ENCODE measurements at places on chromosomes 7 and 10.

DNA sequence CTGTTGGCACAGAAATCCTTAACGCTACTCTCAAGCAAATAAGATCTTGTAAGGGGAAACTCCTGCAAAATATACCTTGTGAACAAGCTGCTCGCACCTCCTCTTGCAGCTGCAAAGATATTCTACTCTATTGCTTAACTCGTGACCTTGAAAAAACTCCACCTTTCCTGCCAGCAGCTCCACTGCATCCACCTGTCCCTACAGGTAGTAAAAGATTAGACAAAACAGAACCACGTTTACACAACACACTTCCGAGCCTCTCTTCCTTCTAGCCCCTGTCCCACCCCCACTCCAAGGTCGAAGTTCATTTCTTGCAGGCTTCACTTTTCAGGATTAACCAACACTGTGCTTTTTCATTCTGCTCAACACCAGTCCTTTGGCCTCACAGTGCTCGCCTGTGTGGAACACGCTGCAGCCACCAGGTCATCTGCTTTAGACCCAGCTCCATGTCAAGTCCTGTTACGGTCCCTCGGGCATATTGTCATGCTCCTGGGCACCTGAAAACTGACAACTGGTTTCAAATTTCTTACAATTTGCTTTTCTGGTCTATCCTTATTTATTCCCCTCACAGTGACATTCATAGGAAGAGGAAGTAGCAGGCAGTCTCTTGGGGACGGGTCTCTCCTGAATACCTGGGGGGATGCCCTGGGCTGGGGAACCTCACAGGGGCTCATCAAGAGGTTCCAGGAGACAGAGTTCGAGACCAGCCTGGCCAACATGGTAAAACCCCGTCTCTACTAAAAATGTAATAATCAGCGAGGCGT, 165.8 kb upstream of the KLF14 start:
- no peak for DNase-seq

DNA sequence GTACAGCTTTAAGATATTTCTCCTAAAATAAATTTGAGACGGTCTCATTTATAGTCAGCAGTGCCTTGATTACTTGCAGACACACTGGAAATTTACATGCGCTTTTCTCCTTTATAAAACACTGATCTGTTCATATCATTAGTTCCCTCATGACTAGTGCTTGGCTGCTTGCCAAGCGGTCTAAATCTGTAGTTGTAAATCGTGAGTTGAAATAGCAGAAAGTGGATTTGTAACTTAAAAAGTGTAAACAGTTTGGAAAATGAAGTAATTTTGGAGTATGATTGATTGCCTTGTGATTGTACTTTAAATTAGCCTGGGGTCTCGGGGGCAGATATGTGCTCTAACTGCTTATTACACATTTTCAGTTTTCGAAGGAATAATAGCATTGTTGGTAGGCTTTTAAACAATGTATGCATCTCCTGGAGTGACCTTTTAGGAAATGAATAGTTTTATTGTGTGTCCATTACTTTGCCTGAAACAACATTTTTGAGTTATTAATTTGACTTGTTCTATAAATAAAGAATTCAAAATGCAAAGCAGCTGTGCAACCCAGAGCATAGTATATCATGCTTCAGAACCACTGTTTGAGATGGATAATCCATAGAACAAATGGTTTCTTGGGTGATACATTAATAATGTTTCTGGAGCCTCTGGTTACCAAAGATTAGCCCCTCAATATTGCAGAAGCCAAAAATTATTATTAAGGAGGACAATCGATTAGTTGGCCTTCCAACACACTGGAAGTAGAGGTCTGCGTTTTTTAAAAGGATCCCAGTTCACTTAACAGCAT, 73.3 kb downstream of the ARID5B start:
- peak; percentile 26 for DNase-seq

DNA sequence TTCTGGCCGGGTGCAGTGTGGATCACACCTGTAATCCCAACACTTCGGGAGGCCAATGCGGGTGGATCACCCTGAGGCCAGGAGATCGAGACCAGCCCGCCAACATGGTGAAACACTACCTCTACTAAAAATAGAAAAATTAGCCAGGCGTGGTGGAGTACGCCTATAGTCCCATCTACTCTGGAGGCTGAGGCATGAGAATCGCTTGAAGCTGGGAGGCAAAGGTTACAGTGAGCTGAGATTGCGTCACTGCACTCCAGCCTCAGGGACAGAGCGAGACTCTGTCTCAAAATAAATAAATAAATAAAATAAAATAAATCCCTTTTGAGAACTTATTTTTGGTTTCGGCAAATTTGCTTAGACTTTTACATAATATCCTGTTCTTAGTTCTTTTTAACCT, 31.3 kb upstream of the ATP6V0A4 start:
- no peak for DNase-seq

GRCh38 chr10:125158275-125158600, 2.1 kb downstream of the CTBP2 start:
- DNase-seq = no peak

GRCh38 chr7:151232917-151233701, 826 bp downstream of the CHPF2 start:
- DNase-seq = peak; percentile 79

- peak; percentile 71 for DNase-seq
Measured at GRCh38 chr10:24882047-24882698, 70.2 kb downstream of the PRTFDC1 start.

DNA sequence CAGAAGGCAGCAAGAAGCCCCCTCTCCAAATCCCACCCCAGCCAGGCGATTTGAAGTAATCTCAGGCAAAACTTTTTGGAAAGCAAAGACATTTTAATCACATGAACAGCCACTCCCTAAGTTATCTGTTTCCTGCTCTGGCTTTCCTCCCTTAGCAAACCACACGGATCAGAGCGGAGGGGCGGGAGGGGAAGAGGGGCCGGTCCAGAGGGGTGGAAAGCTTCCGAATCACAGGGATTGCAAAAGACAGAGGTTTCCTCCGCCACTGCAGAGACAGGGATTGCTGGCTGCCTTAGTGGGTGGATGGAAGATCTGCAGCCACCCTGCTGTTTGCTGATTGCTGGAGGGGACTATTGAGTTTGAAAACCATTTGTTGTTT, 41.2 kb downstream of the ZCCHC24 start:
- no peak for DNase-seq

GRCh38 chr7:11130601-11131000, 156.9 kb downstream of the PHF14 start:
- DNase-seq = no peak

DNA sequence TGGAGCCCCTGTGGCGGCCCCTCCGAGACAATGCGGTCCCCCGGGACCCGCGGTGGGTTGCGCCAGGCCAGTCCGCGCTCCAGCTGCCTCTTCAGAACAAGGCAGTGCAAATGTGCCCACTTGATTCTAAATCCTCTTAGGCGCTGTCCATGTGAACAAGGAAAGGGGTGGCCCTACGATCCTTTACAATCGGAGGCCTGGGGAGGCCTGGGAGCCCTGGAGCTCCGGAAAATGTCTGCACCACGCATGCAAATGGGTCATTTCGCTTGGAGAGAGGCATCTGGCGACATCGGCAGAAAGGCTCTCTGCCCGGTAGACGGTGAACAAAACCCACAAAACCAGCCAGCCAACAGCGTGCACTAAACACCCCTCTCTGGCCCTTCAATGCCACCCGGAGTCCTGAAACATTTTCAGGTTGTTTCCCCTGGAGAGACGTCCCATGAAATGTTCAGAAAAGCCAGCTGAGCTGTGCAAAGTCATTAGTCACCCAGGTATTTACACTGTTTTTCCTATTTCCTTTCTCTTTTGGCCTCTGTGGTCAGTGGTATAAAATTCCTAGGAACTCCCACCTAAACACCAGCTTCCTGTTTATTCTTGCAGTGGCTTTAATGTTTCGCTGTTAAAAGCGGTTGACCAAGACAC, 102.8 kb upstream of the ZNF438 start:
- peak; percentile 43 for DNase-seq

DNA sequence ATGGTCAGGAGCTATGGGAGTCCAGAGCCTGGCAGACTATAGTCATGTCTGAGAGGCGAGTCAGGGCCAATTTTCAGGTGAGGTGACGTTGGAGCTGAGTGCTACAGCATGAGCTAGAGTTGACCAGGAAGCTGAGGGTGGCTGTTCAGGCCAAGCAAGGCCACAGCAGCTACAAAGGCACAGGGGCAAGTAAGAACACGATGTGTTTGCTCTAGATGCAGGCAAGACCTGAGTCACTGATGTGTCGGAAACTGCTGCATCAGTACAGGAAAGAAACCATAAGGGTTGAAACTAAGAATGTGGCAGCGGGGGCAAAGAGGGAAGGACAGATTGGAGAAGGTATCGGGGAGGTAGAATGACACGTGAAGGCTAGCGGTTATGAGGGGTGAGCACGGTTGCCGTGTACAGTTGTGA, 11.8 kb upstream of the RRP12 start:
- DNase-seq = peak; percentile 91

GRCh38 chr7:2911466-2911865, 67.4 kb upstream of the GNA12 start:
- DNase-seq = no peak

DNA sequence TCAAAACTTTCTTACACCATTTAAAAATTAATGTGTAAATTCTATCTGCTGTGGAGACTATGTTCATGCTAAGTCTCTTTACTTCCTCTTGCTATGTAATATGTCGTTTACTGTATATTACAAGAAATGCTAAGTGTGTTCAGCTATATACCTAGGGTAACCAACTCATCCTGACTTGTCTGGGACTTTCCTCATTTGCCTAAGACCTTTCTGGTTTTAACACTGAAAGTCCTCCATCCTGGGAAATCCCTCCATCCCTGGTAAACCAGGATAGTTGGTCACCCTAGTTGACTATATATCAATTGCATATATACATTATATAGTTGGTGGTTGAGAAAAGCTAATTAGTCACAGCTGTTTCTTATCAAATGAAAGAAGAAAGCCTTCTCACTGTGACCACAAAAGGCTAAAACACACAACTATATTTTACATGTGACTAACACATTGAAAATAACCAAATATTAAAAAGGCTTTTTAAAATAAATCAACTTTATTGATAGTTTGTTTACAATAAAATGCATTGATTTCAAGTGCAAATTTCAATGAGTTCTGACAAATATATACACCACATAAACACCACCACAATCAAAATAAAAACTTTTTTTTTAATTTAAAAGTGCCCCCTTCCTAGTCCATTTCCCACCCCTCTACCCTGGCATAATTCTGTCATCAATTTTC, 167.7 kb upstream of the INHBA start:
- peak; percentile 15 for DNase-seq

DNA sequence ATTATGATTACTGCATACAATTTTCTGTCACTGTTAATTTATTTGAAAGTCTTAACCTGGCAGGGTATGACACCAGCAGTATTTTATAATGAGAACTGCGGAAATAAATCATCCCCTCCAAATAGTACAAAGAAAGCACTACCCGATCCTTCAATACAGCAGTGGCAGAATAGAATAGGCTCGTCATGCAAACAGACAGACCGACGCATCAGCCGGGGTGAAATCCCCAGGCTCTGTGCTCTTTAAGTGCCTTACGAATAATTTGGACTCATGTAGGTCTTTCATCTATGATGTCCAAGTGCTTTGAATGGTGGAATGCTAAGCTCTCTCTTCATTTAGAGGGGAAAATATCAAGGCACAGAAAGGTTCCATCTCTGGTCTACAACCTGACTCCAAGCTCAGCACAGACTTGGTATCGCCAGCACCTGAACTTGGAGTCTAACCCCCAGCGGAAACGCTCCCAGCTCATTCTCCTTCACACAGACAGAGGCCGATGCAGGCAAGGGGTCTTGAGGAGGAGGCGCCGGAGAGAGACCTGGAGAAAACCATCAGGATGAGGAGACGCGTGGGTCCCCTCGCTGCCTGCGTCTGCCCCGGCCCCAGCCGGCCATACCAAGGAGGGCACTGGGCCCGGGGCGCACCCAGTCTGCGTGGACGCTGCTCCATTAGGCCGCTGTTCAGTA, 568.1 kb upstream of the MKI67 start:
- DNase-seq = no peak

DNA sequence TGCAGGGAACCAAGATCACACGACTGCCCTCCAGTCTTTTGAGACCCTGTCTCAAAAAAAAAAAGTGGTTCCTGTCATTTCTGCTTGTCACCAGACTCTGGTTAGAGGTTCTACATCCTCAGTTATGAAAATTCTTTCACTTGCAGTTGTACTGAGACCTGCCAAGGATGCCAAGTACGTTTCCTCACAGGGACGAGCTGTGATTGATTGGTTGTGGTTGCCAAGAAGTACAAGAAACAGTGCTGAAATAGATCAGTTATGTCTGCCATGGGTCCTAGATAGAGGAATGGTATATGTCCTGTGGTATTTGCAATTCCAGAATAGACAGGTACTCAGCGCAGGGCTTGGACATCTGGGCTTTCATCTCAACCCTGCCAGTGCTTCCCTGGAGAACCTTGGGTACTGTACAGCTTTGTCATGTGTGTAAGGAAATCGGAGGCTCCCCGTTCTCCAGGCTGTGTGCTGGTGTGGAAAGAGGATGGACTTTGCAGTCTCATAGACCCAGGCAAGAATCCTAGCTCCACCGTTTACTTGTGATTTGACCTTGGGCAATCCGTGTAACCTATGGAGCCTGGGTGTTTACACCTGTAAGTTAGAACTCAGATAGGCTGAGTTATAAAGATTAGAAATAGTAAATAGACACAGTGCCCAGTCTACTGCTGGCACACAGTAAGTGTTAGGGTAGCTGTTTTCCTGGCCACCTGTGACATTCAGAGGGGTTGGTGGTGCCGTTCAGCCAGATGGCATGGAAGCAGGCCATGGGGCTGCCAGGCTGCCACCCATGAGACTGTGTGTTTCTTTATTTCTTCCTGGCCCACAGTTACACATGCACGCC, 53.0 kb downstream of the COL13A1 start:
- DNase-seq = no peak

DNA sequence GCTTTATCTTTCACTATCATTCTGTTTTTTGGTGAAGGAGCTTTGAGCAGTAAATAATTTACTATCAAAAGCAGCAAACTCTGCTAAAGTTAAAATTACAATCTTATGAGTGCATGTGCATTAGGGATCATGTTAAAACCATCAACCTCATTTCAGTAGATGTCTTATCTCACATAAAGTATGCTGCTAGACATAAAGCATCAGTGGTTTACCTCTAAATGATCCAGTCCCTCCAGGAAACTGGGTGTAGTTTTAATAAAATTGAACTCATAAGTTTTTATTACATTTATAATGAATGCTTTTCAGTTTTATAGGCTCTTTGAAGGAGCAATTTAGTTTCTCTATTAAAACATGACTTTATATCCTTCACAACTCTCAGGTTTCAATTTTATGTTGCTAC, 108.7 kb downstream of the LRRN3 start:
- DNase-seq = no peak

GRCh38 chr10:366186-366585, 230.9 kb downstream of the ZMYND11 start:
- no peak for DNase-seq

Measured in activated CD4-positive, alpha-beta T cell treated with anti-CD3 and anti-CD28 coated beads, Interleukin-2, amount 50 U/mL, for 16 hours (primary cell).